ENCODE measurements at places on chromosomes 3 and 15.

GRCh38 chr3:78721771-78722543 is 1045.8 kb downstream of the ROBO1 start:
- DNase-seq = no peak

DNA sequence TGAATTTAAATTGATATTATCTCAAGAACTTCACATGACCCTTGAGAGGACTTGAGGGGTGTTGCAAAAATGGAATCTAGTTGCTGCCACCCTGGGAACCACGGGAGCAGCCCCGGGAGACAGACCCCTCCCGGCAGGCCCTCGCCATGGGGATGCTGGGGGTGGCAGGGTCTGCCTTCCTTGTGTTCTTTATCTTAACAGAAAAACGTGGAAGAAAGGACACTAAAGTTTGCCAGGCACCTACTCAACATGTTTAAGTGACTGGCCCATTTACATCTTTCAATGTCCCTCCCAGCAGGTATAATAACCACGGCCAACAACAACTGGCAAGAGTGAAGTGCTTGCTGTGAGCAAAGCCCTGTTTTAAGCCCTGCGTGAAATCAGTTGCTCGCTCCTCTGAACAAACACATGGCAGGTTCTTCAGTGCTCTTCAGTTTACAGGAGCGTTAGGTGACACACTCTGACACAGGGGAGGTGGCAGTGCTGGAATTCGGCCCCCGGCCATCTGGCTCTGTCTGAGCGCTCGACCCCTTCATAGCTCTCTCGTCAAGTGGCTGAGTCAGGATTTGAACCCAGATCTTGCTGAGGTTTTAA is 112.5 kb downstream of the ASB7 start:
- DNase-seq = no peak

DNA sequence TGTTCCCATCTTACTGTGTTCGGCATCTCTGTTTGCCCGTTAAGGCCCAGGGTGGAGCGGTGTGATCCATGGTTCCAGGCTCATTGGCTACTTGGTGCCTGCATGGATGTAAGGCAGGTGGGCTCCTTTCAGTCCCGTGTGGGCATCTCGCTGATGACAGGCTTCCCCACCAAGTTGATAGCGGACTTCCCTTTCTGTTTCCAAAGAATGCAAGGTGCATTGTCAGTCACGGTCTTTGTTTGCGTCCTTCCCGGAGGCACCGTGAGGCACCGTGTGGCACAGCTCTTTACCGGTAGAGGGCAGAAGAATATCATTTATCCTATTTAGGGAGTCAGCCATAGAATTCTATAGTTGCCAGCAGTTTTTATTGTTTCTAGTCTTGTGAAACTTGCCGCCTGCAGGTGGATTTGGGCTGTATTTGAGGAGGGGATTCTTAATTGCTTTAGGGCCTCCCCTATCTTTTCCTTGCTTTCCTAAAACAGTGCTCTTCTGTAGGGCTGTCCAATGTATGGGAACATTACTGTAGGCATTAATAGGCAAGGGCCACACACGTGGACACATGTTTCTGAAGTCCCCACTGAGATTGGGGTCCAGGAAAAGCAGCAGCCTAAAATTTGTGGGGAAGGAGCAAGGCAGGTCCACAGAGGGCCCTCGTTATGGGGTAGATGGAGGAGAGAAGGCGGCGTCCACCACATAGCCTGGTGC is 244.1 kb downstream of the SLCO3A1 start:
- DNase-seq = peak; percentile 41

- no peak for DNase-seq
These were observed 14.1 kb downstream of the GYG1 start for GRCh38 chr3:149005416-149005815.

GRCh38 chr3:128486205-128486628 is 6.8 kb downstream of the GATA2 start:
- DNase-seq = no peak

- no peak for DNase-seq
These were observed 56.5 kb upstream of the SLC6A1 start for GRCh38 chr3:10935846-10936631.

- no peak for DNase-seq
These were observed 50.8 kb upstream of the DYNC1LI1 start for GRCh38 chr3:32621466-32621865.

DNA sequence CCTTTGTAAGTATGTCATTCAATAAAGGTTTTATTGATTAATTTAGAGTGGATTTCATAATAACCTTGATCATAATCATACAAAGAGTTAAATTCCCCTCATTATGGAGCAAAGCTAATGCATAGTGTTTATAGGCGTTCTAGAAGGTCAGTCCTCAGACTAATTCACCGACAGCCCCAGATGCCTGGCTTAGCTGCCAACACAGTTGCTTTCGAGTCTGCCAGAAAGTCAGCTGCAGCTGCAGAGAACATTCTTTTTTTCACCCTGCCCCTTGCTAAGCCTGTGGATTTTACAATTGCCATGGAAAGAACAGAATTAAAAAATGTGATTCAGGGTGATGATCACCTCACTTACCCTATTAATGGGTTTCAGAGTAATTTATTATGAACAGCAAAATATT is 21.2 kb downstream of the CADM2 start:
- DNase-seq = no peak

DNA sequence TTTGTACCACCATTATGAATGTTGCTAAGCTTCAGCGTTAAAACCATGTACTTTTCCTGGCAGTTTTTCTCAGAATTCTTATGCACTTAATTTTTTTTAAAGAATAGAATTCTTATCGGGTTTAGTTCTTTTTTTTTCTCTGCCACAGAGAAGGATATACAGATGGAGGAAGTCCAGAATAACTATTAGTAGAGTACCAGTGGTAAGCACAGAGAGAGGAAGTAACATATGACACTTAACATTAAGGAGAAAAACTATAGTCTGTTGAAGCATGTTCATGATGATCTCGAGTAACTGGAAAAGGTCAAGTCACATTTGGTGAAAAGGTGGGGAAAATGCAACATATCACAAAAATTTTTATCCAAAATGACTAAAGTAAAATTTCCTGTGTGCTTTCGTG is 68.9 kb downstream of the RNF13 start:
- no peak for DNase-seq

DNA sequence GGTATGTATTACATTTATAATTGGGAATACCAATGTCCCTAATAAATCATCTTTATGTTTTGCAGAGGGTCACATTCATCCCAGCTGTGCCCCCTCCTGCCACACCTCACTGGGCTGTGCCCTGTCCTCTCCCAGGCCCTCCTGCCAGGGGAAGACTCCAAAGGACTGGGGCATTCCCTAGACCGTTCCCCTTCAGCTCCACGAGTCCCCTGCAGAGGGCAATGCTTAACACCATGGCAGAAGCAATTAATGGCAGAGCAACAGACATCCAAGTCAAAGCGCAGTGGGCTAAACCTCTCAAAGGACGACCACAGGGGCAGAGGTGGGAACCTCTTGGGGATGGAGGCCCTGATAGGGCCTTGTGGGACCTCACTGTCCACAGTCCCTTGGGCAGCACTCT is 71.3 kb upstream of the SEC13 start:
- DNase-seq = no peak

GRCh38 chr3:27127195-27127594 is 242.0 kb downstream of the NEK10 start:
- no peak for DNase-seq

DNA sequence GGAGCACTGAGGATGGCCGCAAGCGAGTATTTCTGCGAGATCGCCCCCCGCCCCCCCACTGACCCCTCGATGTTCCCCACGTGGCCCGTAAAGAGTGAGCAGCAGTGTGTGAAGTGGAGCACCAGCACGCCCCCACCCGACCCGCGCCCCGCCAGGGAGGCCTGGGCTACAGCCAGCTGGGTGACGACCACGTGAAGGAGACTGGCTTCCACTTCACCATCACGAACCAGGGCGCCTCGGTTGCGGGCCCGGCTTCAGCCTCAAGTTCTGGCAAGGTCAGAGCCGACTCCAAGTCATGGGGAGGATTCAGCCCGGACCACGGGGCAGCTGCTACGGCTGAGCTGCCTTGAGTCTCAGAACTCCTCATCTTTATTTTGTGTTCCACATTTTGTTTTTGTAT is 2.4 kb upstream of the RNU5B-1 start:
- no peak for DNase-seq

DNA sequence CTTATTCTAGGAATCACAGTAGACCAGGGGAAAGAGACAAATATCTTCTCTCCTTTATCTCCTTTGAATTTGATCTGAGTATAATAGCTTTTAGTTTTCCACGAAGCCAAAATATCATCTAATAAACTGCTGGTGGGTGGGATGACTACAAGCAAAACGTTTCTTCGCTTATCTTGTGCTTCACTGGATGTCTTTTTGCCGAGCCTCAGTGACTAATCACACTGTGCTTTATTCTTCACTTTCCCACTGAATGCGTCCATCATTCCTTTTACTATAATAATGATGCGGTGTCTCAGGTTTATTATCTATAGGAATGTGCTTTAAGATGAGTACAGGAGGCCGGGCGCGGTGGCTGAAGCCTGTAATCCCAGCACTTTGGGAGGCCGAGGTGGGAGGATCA is 32.5 kb downstream of the CEP152 start:
- no peak for DNase-seq

DNA sequence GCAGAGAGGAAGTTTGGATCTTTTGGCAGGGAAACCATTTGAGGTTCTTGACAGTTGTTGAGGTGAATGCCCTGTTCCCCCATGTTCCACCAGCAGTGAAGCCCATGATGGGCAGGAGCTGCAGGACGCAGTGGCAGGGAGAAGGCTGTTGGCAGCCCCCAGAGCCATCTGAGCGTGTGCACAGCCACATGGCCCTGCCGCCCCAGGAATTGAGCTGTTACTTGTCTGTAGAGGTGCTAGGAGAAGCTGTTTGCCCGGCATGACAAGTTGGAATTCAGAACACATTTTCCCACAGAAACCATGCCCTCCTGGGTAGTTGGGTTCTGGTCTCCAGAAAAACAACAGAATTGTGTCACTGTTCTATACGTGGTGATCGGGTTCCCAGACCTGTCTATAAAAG is 218.2 kb upstream of the NR2E3 start:
- no peak for DNase-seq

GRCh38 chr3:155619118-155619915 is 125.6 kb downstream of the PLCH1 start:
- DNase-seq = no peak

DNA sequence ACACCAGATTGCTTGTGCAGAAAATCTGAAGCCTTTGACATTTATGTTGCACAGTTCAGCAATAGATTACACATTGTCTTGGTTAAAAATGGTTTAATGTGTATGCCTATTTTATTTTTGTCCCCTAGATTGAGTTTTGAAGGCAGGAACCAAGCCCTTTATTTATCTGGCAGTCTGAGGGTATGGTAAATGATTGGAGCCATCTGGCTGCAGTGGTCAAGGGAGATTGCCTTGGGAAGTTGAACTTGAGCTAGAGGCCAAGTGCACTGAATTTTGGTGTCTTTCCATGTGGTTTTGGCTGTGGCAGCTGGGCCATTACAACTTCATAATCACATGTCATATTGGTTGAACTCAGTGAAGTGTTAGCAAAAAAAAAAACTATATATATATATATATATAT is 248.7 kb upstream of the C2CD4B start:
- DNase-seq = no peak
